ENCODE measurements at places on chromosomes 5 and 9. TPM values are rescaled to one million over a fixed set of nuclear protein-coding genes. Genes with fewer than 3 reads are reported as not detected.

DNA sequence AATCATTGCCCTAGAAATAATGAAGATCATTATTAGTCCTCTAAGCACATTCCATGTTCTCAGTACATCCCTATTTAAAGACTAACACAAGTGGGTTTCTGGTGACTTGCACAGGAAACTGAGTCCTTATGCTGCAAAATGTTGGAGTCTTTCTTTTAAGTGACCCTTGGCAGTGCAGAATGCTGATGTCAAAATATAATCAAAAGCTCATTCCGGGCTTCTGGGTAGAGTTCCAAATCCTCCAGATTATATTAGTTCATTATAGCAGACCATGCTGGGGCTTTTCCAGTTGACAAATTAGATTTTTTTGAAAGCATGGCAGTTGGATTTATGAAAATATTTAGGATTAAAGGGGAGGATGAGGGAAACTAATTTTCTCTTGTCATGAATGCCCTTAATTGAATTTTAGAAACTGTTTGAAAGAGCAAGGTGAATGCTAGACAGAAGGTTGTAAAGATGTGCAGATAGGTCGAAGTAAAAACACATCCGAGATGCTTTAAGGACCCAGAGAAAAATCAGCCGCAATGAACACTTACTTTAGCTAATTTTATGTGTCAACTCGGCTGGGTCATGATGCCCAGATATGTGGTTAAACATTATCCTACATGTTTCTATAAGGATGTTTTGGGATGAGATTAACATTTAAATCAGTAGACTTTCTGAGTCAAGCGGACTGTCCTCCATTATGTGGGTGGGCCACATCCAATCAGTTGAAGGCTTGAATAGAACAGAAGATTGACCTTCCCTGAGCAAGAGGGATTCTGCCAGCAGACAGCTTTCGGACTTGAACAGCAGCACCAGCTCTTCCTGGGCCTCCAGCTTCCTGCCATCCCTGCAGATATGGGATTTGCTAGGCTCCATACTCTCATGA is 88.7 kb downstream of the DAP start:
- no peak for DNase-seq

GRCh38 chr5:138724470-138725146 is 28.6 kb upstream of the CTNNA1 start:
- DNase-seq, result peak; percentile 43

DNA sequence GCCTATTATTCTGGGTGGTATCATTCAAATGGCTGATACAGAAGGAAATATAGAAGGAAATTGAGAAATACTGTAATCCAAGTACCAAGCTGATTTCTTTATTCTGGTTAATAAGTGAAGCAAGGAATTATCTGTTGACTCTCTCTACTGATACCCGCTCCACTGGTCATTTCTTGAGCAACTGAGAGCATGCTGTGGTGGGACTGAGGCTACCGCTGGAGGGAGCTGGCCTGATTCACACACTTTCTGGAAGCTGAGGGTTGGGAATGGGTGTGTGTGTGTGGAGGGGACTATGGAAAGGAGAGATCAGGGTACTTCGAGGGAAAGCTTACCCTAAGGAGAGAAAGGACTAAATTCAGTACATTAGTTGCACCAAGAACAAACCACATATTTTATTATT is 104.1 kb downstream of the UGCG start:
- DNase-seq, result no peak

DNA sequence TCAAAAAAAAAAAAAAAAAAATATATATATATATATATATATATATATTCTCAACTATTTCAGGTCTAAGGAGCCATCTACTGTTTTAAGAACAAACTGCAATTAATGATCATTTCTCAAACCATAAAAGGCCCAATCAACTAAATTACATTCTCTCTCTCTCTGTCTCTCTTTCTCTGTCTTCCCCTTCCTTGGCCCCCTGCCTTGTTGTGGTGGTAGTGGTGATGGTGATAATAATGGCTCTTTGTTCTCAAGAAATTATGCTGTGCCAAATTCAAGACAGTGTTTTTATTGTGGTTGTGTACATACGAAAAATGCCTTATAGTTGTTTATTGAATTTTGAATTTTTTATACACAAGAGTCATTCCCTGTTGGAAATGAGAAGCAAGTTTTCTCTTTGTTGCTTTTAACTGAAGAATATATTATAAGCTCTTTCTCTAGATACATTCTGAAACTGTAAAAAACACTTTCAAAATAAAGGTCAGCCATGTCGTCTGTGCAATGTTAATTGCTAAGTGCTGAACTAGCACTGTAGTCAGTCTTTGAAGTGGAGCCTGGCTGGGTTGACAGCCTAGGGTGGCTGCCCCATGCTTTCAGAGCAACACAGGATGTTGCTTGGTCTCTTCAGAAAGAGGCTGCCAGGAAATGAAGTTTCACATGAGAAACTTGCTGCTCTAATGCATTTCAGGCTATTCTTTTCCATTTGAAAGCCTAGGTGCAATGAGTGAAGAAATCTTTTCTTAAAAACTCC is 96.0 kb downstream of the HINT1 start:
- no peak for DNase-seq

GRCh38 chr9:36924071-36924470 is 110.0 kb downstream of the PAX5 start:
- DNase-seq, result peak; percentile 73

The PAX5 gene
- not detected for total RNA-seq

The F2RL2 gene
- total RNA-seq, result 18.6 TPM
